ENCODE measurements at places on chromosomes 12 and 14. TPM values are rescaled to one million over a fixed set of nuclear protein-coding genes. Genes with fewer than 3 reads are reported as not detected.

RERG gene
- total RNA-seq = 19.6 TPM

KIF5A gene
- 0.14 TPM for total RNA-seq

RFX4 gene
- not detected for total RNA-seq

HNF1A gene
- total RNA-seq = not detected

SLC5A8 gene
- 2.8 TPM for total RNA-seq

CEBPE gene
- not detected for total RNA-seq

KMT2D gene
- total RNA-seq = 102 TPM

SERPINA1 gene
- total RNA-seq = 1,017 TPM

SPTB gene
- 3.0 TPM for total RNA-seq

OVCH1 gene
- total RNA-seq = 2.0 TPM

DNA sequence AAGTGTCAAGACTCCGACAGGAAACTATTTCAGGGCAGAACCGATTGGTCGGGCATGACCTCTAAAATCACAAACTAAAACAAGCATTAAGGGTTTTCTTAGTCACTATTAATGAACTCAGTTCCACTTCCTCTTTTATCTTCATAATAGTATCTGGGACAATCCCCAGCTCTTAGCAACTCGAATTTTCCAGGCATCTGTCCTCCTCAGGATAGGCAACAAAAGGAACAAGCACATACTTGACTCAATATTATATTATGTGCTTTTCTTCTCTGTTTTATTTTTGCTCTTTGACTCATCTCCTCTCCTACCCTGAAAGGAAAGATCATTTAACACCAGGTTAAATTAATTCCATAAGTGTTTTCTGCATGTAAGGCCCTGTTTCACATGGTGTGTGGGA lies 638.3 kb upstream of the TBX3 start:
- no peak for DNase-seq

DNA sequence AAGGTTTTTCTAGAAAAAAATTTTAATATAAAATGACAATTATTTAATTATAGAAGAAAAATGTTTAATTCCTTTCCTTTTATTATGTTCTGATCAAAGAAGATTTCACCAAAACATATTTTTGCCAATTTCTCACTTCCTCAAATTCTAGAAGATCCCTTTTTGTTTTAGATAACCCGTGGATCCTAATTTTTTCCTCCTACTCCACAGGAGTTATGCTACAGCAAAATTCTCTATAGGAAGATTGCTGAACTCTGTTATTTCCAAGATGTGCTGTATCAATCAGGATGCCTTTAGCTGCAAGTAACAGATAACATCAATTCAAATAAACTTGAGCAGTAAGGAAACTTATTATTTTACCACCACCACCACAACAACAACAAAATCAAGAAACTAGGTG lies 3.8 kb upstream of the SNX6 start:
- no peak for DNase-seq

DNA sequence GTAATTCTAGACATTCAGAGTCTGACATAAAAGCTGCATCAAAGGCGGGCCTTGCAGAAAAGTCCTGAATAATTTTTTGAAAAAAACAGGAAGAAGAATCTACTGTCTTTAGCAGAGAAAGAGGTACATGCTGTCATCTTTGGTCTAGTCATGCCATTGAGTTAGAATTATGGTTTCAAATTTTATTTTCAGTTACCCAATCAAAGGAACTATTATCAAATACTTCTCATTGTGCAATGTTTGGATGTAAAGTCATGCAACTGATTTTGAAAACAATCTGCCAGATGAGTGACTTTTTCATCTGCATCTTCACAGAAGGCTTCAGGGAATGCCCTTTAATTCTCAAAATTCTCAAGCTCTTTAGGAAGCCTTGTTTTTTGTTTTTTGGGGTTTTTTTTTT lies 803.5 kb downstream of the FLRT2 start:
- no peak for DNase-seq

DNA sequence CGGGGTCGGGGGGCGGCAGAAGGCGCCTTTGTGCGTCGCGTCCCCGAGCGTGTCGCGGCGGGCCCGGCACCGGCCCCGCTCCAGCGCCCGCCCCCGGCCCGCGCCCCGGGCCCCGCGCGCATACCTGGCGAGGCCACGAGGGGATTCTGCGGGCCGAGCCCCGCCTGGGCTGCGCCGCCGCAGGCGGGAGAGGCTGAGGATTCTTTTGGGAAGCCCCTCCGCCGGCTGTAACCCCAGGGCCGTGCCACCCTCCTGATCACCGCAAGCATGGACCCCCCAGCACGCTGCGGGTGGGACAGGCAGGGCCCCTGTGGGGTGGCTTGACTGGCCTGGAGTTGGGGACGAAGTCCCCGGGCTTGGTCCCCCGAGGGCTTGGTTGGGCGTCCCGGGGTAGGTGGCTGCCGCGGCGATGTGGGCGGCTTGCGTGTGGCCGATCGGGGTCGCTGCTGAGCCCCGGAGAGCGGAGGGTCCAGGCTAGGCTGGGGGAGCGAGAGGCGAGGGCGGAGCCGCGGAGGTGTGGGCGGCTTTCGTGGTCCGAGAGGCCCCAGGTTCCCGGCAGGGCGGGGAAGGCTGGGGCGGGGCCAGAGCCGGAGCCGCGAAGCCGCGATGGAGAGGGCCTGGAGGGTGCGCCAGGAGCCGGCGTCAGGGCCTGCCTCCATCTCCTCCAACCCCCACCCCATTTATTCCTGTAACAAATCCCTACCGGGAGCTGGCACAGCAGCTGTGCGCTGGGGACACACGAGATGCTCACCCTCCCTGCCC lies 28.4 kb upstream of the GPR132 start:
- peak; percentile 94 for DNase-seq

- no peak for DNase-seq
Measured at GRCh38 chr12:40980427-40980961, 207.6 kb upstream of the PDZRN4 start.

DNA sequence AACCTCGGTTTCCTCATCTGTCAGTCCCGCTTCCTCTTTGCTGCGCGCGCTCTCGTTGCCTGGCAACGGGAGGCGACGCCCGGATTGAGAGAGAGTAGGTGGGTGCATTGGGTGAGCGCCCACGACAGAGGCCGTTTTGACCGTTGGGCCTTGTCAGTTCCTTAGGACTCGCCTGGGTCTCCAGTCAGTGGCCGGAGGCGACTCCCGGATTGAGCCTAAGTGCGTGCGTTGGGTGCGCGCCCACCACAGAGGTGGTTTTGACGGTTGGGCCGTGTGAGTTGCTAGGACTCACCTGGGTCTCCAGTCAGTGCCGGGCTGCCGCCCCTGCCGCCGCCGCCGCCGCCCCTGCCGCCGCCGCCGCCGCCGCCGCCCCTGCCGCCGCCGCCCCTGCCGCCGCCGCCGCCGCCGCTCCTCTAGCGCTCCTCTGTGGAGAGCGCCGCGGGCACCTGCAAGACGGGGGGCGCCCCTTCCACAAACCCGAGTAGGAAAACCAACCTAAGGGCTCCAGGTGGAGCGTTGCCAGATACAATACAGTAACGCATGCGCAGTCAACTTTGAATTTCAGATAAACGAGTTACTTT lies 37.2 kb downstream of the APOBEC1 start:
- DNase-seq = no peak

DNA sequence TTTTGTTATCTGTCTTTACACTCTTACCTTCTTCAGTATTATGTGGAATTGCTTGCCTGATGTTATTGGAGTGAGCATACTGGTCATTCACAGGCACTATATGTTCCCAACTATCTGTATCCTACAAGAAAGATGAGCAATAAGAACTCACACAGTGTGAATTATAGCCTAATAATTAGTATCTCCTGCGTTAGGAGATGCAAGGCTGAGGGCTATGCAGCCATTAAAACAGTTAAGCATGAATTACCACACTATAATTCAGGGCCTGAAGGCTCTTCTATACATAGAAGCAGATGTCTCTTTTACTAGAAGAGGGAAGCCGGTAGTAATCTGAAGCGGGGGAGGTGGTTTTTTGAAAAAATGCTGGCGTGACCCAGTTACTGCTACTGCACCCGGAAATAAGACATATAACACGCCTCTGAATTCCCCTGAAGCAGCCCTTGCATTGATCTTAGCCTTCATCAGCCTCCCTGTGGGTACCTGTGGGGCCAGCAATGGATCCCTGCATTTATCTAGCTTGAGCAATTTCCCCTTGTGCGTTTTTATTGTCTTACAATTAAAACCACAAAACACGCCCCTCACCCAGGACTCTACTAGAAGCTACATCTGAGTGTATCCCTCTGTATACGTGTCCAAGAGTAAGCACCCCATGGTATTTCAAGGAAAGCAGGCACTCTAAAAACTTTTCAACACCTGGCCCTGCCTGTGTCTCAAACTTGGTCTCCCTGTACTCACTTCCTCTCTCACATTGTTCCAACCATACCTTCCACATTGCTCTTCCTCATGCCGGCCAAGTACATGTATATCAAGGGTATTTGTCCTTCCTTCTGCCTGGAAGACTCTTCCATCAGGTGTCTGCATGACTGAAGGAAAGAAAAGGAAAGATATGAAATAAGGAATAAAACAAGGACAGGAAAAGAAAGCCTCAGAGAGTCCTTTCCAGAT lies 210.9 kb upstream of the ARID2 start:
- DNase-seq = no peak

GRCh38 chr14:98916476-98916875 lies 355.5 kb downstream of the BCL11B start:
- no peak for DNase-seq

DNA sequence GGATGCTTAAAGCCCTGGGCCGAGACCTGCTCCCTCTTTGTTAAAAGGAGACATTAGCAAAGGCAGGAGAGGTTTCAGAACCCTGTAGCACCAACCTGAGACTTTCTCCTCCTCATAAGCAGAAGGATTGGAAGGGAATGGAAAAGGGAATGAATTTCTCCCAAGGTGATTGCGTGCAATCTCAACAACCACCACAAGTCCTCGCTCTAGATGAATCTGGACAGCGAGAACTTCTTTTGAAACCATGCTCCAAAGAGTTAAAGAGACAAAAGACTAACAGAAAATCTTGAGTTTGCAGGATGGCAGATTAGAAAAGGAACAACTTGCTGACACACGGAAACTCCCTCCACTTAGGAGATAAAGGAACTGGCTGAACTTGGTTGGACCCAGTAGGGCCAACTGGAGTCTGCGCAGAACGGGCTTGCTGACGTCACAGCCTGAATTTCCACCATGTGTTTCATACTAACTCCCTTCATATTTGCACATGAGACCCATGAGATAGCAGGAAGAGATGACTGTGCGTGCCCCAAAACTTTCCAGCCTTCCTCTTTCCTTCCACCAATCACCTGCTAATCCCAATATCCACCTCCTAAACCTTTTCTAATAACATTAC lies 137.0 kb downstream of the PTPN11 start:
- DNase-seq = no peak

DNA sequence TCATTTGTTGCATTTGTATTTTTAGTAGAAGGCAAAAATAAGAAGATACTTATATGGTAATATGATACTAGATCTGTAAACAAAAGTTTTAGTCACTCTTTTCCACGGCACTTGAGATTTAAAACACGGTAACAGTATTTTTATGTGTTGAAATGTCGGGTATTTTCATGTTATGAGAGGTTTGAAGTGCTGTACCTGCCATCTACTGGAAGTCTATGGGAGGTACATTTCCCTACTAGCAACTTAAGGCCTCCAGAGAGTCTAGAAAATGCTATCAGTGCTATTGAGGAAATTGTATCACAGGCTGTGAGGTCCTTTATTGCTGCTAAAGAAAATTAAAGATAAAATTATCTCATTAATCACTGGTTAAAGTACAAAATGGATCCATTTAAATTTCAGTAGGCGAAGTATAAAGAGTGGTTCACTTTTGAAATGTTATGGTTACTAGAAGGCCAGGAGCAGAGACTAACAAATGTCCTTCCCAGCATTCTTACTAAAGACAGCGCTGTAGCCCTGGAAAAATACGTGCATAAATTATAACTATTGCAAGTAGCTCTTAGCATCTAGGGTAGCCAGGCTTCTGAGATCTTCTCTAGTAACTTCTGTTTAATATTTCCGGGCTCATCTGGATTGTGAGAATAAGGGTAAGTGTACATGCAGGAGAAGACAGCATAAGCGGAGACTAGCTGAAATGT lies 77.6 kb upstream of the PRKD1 start:
- no peak for DNase-seq
